ENCODE measurements at places on chromosomes 4 and X. TPM values are rescaled to one million over a fixed set of nuclear protein-coding genes. Genes with fewer than 3 reads are reported as not detected.

DNA sequence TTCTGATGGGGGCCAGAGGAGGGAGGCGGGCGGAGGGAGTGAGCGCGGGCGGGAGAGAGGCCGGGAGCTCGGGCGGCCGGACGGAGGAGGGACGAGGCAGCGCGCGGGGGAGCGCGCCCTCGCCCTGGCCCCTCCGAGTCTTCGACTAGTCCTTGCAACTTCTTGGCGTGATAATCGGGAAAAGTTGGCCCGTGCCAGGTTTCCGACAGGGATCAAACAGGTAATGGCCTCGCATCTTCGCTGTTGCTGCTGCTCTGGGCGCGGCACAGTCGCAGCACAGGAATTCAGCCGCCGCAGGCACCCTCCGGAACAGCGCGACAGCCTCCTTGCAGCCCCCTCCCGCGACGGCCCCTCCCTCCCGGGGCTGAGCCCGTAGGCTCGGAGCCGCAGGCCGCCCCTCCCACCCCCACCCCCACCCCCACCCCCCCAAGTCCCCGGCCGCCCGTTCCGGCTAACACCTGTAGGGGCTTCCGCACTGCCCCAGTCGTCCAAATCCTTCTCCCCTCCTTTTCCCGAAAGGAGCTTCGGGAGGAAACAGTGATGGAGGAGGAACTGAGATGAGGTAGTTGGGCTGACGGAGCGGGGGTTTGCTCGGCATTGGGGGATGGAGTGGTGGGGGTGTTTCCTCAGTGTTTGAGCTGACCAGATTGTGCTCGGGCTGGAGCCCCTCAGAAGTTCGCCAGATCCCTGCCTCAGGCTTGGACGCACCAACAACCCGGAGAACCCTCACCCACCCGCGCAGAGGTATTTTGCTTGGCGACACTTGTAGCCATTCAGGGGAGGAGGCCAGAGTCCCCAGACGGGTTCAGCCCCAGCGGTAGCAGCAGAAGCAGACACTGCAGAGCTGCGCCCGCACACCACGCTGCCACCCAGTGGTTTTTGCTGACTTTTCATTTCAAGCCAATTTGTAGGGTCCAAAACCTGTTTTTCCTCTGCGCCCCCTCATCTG is at the start of gene FGF13:
FGF13 (minus strand) TSS at position 319 of the 949 bp plus-strand sequence. CDS start 714 bp downstream, outside the sequence.
- DNase-seq = no peak

GRCh38 chr4:79403356-79403755 is 4.7 kb downstream of the GK2 start:
- no peak for DNase-seq

DNA sequence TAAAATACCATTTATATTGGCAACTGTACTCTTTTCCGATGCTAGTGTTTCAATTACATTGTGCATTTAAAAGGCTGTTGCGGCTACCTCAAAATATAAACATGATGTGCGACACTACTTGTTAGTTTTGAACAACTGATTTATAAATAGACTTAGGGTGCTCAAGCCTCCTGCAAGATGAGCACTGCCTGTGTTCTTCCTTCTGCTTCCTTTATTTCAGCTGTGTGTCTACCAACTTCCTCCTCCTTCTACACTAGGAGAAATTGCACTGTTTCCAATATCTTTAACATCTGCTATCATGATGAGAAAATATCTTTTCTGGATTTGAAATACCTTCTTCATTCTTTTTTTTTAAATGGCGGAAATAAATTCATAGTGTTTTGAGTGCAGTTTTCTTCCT is 24.0 kb downstream of the TET2 start:
- no peak for DNase-seq

DNA sequence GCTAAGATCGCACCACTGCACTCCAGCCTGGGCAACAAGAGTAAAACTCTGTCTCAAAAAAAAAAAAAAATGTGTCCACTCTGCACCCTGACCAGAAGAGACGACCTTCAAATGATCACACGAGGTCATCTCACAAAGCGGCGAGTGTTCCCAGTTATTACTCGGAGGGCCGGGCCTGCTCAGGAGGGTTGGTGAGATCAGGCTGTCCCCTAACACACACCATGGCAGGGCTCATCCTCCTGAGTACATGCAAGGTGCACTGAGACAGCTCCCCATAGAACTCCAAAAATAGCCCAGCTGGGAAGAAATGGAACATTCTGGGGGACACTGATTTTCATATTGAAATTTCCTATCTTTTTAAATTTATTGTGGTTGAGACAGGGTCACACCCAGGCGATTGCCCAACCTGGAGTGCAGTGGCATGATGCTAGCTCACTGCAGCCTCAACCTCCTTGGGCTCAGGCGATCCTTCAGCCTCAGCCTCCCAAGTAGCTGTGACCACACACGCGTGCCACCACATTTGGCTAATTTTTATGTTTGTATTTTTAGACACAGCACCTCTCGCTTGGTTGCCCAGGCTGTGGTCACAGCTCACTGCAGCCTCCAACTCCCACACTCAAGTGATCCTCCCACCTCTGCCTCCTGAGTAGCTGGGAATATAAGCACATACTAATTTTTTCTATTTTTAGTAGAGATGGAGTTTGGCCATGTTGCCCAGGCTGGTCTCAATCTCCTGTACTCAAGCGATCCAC is 51.5 kb downstream of the DHRSX start:
- DNase-seq = no peak

Gene WDFY3
- total RNA-seq = 104 TPM

Gene C1QTNF7
- total RNA-seq = not detected

Gene UGT2B17
- total RNA-seq = not detected

Gene UBA1
- total RNA-seq = 252 TPM

Gene AR
- total RNA-seq = 3.5 TPM
